DND-41 (cell line): ENCODE measurements at places on chromosomes 1 and 21.
A peak's percentile ranks its signal among the peaks of the same experiment; 100 is the strongest.

- no peak for DNase-seq
Measured at GRCh38 chr1:64893921-64894320, 72.4 kb downstream of the JAK1 start.

- no peak for DNase-seq
Measured at GRCh38 chr1:243798726-243799125, 51.3 kb downstream of the AKT3 start.

DNA sequence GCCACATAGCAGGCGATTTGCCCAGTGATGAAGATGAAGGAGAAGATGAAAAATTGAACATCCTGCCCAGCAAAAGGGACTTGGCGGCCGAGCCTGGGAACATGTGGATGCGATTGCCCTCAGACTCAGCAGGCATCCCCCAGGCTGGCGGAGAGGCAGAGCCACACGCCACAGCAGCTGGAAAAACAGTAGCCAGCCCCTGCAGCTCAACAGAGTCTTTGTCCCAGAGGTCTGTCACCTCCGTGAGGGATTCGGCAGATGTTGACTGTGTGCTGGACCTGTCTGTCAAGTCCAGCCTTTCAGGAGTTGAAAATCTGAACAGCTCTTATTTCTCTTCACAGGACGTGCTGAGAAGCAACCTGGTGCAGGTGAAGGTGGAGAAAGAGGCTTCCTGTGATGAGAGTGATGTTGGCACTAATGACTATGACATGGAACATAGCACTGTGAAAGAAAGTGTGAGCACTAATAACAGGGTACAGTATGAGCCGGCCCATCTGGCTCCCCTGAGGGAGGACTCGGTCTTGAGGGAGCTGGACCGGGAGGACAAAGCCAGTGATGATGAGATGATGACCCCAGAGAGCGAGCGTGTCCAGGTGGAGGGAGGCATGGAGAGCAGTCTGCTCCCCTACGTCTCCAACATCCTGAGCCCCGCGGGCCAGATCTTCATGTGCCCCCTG lies 3.3 kb downstream of the ZBTB18 start:
- DNase-seq, result no peak

DNA sequence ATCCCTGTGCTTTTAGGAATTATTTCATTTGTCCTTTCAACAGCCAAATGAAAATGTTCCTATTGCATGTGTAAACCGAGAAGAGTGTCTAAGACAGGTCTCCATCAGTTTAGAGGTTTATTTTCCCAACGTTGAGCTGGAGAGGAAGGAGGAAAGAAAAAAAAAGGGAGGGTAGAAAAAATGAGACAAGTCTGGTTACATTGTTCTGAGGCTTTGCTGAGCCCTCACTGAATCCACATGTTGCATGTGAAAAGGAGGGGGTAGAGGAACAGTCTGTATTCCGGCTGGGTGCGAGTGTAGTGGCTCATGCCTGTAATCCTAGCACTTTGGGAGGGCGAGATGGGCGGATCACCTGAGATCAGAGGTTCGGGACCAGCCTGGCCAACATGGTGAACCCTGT lies 19.2 kb upstream of the PDIK1L start:
- DNase-seq, result no peak

DNA sequence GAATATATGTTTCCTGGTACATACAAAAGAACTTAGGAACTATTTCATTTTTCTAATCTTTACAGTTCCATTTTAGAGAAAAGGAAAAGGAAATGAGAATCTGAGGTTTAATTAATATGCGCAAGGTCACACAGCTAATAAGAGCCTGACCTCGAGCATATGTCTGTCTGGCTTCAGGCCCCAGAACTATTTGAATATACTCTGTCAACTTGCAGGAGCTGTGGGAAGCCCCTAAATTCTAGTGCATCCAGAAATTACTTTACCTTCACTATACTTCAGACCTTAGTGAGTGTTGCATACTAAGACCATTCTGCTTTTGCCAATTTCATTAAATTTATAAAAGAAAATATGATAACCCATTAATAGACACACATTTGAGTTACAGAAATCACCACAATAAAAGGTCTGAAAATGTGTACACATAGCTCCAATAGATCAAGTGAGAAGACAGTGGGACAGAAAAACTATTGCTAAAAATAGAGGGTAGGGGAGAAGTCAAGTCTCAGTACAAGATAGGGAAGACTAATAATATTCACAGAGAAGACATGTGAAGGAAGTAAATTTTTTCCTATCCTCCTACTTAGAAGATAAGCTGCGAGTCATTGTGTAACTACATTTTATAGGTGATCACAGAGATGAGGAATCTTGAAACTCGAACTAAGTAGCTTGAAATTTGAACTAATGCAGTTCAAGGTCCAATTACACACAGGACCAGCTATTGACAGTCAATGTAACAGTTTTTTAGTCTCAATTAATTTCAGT lies 3.8 kb downstream of the RGS13 start:
- no peak for DNase-seq

DNA sequence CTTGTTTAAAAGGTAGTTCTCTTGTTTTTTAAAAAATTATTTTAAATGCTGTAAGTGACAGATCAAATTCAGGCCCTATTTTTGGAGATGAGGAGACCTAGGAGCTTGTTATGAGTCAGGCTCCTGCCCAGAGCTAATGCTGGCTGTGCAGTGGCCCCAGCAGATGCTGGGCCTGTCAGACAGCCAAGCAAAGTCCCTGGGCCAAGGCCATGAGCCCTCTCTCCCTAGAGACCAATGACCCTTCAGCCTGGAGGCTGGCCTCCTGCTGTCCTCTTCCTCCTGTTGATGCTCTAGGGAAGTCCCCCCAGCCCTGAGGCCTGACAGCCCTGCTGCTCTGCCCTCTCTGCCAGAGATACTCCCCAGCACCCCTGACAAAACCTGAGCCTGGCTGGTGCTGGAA lies 128.1 kb upstream of the CTTNBP2NL start:
- DNase-seq, result no peak

DNA sequence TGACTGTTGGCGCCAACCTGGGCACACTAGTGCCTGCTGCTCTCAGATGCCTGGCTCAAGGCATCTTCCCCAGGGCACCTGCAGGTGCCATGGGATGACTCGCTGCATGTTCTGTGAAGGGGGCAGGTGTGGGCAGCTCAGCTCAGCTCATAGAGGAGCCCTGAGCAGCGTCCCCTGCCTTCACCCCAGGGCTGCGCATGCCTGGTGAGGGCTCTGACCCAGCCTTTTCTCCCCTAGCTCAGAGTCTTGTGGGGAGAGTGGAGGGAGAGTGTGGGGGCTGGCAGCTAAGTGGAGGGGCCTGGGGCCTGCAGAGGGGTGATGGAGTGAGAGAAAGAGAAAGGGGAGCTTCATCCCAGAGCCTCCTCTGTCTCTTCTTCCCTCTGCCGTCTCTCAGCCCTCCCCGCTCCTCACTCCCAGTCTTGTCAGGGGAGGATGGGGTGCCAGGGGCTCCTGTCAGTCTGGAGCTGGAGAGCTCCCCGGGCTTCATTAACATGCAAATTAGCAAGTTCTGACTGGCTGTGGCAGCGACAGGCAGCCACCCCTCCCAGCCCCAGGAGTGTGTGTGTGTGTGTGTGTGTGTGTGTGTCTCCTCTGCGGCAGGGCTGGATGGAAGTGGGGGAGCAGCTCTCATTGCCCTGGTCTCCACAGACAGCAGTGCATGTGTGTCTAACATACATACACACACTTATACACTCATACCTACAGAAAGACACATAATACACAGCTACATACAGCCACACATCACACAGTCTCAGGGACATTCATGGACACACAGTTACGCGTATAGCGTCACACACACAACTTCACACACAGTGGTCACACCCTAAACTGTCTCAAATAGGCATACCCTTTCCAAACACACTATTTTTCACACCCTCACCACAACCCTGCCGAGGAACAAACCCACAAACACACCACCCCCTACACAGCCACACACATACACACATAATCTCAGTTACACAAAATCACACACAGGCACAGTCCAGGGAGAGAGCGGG lies 34.0 kb downstream of the FOXO6 start:
- DNase-seq, result peak; percentile 48

- DNase-seq, result no peak
Measured at GRCh38 chr1:69534829-69535228, 32.9 kb upstream of the LRRC7 start.

DNA sequence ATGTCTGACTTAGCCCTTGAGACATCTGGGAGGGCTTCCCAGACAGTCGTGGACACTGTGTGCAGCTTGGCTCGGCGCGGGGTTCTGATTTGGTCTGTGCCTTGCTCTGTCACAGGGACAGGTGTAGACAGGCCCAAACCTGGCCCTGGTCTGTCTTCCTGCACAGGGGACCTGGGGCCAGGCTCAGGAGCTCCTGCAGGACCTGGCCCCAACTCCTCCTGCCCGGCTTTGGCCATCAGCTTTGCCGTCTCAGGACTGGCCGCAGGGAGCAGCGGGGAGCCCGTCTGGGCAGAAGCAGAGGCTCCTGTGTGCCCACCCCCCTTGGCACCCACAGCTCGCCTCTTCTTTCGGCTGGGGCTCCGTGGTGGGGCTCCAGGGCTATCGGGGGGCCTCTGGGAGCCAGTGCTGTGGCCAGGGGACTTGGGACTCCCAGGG lies 1.7 kb downstream of the PERM1 start:
- no peak for DNase-seq

DNA sequence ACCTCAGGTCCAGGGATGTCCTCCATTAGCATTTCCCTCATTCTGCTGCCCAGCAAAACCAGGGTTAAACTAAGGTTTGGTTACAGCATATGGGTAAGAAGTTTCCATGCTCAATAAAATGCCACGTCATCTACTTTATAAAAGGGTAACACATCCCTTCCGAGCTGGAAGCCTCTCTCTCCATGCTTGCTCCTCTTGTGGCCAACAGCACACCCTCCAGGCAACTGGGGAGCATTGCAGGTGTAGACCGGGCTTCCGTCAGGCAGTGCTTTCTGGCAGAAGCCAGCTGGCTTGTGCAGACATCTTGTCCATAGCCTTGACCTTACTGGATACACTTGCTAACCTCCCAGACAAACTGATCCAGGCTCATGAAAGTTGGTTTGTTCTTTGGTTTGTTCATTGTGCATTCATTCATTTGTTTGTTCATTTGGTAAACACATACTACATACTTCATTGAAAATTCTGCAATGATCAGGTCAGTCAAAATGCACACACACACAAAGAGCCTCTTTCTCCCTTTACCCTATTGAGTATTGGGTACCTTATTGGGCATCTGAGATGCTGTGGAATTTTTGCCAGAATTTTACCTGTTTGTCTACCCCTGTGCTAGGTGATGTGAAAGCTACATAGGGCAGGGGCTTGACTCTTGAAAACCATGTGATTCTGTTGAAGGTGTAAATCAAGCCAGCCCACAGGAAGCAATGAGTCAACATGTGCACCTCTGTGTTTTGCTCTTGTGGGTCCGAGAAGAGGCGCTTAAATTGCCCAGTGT lies 422.8 kb downstream of the CAMTA1 start:
- peak; percentile 50 for DNase-seq
